ENCODE measurements at places on chromosomes 11 and 22.

GRCh38 chr11:13550761-13551160 lies 55.0 kb upstream of the PTH start:
- DNase-seq, result no peak

DNA sequence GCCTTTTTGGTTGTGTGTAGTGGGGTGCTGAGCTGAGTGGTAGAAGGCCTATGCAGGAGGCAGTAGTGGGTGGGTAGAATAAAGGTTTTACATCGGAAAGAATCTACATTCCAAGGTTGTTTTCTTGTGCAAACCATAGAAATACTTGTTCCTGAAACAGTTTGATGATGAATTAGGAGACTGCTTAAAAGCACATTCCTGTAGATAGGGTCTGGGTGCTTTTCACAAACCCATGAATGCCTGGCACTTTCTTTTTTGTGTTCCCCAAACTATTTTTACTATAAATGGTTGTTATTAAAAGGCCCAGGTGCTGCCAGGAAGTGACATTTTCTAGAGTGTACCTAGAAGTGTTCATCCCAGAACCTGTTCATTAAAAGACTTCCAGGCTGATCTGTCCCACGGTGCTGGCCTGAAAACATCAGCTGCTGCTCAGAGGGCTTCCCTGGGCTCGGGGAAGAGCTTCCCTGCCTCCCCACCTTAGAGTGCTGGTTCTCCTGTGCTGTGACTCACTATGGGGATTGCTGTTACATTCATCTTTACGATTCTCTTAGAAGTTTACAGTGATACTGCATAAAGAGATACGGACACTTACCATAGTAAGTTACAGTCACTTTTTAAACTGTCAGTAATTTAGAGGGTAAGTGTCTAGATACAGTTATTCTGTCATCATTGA lies 27.9 kb downstream of the PPFIA1 start:
- DNase-seq, result no peak

GRCh38 chr11:69209421-69210309 lies 53.9 kb downstream of the SMIM38 start:
- DNase-seq, result no peak

- DNase-seq, result no peak
Observed at GRCh38 chr11:132576706-132577105, 955.6 kb downstream of the OPCML start.

- DNase-seq, result no peak
Observed at GRCh38 chr11:72832301-72833082, 18.3 kb downstream of the ATG16L2 start.

GRCh38 chr11:63488789-63489188 lies 2.2 kb downstream of the PLAAT5 start:
- no peak for DNase-seq

GRCh38 chr11:8103909-8104308 lies 22.9 kb downstream of the TUB start:
- no peak for DNase-seq

DNA sequence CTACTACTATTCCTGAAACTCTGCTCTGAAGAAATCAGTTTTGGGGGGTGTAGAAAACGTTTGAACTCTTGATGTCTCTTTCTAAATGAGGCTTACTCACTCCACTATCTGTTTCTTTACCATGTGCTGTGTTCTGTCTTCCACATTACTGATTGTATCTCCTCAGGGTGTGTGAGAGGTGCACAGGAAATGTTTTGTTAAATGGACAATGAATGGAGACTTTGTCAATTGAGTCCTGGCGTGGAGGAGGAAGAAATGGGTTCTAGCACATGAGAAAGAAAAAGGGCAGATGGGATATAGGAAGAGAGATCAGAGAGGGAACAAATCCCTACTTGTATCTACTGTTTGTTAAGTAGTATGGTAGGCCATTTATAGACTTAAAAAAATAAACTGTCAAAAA lies 577.1 kb upstream of the CCDC90B start:
- no peak for DNase-seq

- no peak for DNase-seq
Observed at GRCh38 chr22:40235308-40235707, 57.6 kb downstream of the TNRC6B start.

DNA sequence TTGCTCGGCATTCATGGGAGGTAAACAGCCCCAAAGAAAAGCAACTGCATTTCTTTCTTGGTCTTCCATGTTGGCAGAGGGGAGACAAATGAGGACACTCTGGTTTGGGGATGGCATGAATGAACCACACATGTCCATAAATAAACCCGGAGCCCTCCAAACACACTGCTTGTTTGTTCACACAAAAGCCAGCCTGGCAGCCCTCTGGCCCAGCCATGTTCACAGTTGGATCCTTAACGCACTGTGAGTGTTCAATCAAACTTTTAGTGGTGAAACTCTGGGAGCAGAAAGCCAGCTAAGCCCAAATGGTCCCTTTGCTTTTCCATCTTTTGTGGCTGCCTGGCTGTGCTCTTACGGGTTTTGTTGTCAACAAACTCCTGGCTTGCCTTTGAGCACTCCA lies 336.8 kb downstream of the CADM1 start:
- no peak for DNase-seq

GRCh38 chr22:39528681-39529486 lies 3.7 kb downstream of the RPS19BP1 start:
- DNase-seq, result peak; percentile 81

GRCh38 chr11:24859801-24860300 lies 363.0 kb downstream of the LUZP2 start:
- DNase-seq, result no peak

- peak; percentile 11 for DNase-seq
Observed at GRCh38 chr22:45096256-45096907, 67.3 kb upstream of the NUP50 start.

GRCh38 chr11:71222318-71223080 lies 29.9 kb downstream of the SHANK2 start:
- DNase-seq, result no peak

DNA sequence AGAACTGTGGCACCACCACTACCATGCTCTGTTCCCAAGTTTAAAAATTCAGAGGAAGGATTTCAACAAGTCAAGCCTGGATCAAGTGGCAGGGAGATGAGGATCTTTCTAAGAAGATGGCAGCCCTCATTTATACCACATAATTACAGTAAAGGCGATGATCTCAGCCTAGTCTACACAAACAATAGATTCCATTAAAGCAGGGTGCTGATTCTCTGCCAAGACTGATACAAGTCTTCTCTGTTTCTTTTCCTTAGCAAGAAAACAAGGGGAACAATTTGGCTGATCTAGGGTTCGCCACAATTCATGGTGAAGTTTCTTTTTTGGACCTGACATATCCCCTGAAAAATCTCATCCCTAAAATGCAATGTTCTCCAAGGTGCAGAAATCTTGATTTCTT lies 73.9 kb downstream of the PPFIBP2 start:
- DNase-seq, result no peak

DNA sequence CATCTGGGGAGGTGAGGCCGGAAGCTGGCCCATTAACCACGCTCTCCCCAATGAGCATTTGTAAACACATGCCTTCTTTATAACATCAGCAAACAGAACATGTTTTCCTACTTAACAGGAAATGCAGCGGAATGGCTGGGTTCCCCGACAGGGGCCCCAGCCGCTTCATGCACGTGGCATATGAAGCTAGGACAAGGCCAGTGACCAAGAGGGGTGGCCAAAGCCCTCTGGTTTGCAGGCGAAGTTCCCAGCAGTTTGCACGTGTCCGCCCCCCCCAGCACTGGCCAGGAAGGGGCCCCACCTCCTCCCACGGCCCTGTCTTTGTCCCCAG lies 38.7 kb upstream of the LINC01488 start:
- DNase-seq, result no peak

DNA sequence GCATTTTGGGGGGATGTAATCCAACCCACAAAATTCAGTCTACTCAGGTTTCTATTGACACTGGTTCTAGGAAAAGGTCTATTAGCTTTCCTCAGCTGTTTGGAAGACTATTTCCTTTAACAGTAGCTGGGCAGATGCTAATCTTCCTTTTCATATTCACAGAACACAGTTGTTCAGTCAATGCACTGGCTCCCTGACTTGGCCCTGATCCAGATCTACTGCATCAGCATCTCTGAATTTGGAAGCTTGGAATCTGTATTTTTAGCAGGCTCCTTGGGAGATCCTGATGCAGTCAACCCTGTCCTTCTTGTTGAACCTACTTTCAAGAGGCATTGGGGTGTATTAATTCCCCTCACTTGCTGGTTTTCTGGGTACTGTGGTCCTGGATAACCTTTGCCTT lies 6.3 kb downstream of the HTATIP2 start:
- no peak for DNase-seq

GRCh38 chr11:128346804-128347203 lies 240.6 kb downstream of the ETS1 start:
- DNase-seq, result no peak

DNA sequence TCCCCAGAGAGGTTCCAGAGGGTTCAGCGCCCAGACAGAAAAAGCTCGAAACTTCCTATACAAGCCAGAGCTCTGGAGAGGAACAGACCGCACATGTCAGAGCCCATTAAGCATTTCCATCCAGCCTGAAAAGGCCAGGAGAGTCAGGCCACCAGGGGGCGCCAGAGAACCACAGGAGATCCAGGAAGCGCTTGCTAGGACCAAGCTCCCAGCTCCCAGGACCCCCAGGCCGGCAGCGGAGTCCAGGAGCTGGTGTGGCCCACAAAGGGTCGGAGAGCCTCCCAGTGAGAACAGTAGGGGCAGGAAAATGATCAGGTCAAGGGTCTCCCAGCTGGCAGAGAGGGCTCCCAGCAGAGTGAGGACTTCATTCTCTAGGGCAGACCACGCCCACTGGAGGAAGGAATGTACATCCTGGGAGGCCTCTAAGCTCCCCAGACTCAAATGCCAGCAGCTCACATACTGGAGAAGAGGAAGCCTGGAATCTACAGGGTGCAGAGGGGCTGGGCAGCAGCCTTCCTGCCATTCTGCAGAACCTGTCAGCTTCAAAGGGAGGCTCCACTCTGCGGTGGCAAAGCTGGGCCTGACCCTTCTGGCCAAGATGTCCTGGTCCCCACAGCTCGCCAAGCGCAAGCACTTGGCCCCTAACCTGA lies 2.1 kb upstream of the MEI1 start:
- peak; percentile 73 for DNase-seq

GRCh38 chr22:28116219-28116673 lies 197.2 kb upstream of the PITPNB start:
- no peak for DNase-seq

DNA sequence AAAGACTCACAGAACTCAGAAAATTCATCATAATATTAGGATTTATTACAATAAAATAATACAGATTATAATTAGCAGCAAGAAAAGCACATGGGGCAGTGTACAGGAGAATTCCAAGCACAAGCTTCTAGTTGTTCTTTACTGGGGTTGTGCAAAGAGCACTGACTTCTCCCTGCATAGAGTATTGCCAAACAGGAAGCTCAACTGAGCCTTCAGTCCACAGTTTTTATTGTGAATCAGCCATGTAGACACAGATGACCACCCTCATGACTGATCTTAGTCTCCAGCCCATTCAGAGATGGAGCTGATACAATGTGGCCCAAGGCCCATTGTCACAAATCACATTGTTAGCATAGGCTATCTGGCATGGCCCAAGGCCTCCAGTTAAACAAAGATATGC lies 798.9 kb downstream of the KCNA4 start:
- DNase-seq, result no peak

- no peak for DNase-seq
Observed at GRCh38 chr11:83364500-83365045, 78.4 kb upstream of the CCDC90B start.

DNA sequence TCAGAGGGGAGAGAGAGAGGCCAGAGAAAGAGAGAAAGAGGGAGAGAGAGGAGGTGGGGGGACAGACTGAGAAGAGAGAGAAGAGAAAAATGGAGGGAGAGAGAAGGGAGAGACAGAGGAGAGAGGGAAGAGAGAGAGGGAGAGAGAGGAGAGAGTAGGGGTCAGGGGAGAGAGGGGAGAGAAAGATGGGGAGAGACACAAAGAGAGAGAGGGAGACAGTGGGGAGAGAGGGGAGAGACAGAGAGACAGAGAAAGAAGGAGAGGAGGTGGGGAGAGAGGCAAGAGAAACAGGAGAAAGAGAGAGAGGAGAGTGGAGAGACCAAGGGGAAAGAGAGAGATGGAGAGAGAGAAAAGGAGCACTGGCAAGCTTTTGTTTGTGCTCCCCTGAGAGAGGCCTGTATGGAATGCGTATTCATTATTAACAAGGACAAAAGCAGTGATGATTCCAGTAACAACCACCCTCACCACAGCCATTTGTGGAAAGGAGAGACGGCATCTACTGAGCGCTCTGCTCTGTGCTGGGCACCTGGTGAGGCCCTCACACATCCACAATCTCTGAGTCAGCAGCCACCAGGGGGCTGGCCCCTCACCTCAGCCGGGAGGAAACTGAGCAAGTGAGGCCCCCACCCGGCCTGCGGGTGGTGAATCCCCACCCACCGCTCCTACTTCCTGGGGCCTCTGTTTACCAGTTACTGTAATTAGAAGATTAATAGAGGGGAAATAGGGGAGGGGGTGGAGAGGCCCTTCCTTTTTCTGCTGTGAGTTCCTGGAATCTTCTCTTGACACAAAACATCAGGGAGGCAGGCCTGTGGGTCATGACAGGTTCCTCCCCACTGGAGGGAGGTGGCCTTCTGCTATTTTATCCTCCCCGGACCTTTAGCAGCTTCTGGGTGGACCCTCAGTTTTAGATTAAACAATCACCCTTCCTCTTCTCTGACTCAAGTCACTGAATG lies 14.6 kb upstream of the MIAT start:
- DNase-seq, result no peak

GRCh38 chr11:30650266-30650665 lies 64.1 kb upstream of the MPPED2 start:
- DNase-seq, result no peak

DNA sequence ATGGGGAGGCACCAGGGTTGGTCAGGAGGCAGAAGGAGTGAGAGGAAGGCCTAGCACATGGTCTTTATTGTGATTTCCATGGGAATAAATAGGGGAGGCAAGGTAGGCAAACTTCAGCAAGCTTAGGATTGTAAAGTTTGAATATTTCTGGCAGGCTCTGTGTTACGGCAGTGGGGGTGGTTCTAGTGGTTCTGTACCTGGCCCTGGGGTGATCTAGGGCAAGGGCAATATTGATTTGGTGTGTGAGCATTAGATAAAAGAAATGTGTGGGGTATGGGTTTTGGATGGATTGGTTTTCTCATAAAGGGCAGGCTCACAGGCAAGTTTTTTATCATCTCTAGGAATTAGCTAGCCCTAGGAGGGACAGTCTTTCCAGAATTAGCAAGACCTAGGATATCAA lies 584.0 kb downstream of the OPCML start:
- DNase-seq, result no peak

DNA sequence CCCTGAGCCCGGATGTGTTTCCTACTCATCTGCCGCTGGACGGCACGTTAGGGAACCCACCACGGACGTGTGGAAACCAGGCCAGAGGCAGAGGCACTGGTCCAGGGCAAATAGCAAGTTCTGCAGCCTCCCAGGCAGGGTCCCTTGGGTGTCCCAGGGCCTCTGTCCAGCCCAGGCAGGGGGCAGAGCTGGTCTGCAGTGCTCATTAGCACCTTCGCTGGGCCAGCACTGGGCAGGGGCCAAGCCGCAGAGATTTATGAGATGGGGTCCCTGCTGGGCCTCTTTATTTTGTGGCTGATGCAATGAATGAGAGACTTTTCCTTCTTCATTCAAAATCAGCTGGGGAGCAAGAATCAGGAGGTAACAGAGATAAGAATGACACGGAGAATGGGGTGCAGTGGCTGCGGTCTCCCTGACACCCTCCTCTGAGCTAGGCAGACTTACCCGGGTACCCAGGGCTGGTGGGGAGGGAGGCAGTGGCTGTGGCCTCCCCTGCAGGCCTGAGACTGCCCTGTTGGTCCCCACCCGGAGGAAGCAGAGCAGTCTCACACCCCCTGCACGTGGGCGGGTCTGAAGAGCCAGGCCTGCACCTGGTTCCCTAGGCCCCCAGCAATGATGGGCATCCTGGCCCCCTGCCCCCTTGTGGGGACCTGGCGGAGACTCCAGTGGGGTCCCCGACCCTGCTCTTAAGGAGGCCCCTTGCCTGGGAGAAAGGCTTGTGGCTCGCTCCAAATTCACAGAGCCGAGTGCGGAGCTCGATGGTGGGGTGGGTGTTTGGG lies 14.0 kb upstream of the PARVG start:
- DNase-seq, result no peak

All from GDM1 (cell line).